NCI-H524 treated with DMSO at 0.1 percent for 48 hours (cell line): ENCODE measurements at places on chromosomes 2 and 18.

GRCh38 chr18:21215490-21215889 is 26.5 kb upstream of the GREB1L start:
- DNase-seq = no peak

GRCh38 chr18:47287911-47288585 is 36.6 kb upstream of the SKOR2 start:
- no peak for DNase-seq

- no peak for DNase-seq
Observed at GRCh38 chr2:57615855-57616556, 430.6 kb upstream of the VRK2 start.

GRCh38 chr18:48428475-48429177 is 19.4 kb upstream of the ZBTB7C start:
- DNase-seq = no peak

DNA sequence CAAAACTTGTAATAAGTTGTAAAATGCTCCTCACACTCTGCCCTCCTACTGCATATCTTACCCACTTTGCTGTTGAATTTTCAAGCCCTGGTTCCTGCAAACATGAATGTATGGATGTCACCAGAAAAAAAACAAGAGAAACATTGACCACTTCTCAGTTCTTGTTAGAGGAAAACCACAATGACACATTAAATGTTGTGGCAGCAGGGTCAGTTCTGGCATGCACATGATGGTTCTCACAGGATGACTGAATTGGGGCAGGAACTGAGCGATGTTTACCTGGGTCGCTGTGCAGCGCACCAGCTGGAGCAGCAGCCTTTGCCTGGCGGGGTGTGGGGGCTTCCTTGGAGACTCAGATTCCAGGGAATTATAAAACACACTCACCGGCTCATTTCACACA is 14.0 kb upstream of the PRKCE start:
- no peak for DNase-seq

- DNase-seq = no peak
Observed at GRCh38 chr2:104318001-104318665, 535.8 kb upstream of the POU3F3 start.
